ENCODE measurements at places on chromosomes 3 and 15. TPM values are rescaled to one million over a fixed set of nuclear protein-coding genes. Genes with fewer than 3 reads are reported as not detected.

The GXYLT2 gene
- total RNA-seq = 0.40 TPM

The CELF6 gene
- total RNA-seq = not detected

The PDZRN3 gene
- total RNA-seq = not detected

The ACAD9 gene
- total RNA-seq = 54.0 TPM

The ASB14 gene
- not detected for total RNA-seq

The STARD9 gene
- total RNA-seq = 4.8 TPM

The MEGF11 gene
- total RNA-seq = not detected

The KLHL40 gene
- total RNA-seq = not detected
